Activated CD8-positive, alpha-beta memory T cell treated with anti-CD3 and anti-CD28 coated beads for 1 hour (primary cell): ENCODE measurements at places on chromosomes 5 and 9.

DNA sequence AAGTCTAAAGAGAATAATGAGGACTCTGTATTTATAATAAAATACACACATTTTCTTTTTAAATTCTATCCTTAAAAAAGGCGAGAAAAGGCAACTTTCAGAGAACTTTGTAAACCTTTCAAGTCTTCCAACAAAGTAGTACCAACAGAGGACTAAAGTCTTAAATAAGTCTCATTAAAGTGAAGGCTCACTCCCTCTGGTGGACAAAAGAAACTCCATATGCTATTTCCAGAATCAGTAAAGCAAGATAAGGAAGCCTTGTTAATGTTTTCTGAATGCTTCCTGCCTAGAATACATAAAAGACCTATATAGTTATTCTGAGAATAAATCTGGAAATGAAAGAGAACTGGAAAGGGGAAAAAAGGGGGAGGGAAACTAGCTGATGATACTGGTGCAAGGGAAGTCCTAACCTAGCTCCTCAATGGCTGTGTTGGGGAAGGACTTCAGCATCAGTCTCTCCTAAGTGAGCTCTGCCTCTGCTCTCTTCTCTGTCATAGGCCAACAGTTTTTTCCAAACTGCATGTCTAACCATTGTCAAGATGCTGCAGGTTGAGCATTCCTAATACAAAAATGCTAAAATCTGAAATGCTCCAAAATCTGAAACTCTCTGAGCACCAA, 7.2 kb downstream of the HMGCS1 start:
- DNase-seq: no peak

- DNase-seq: no peak
These were observed 7.3 kb downstream of the SH3RF2 start for GRCh38 chr5:145943674-145944121.

DNA sequence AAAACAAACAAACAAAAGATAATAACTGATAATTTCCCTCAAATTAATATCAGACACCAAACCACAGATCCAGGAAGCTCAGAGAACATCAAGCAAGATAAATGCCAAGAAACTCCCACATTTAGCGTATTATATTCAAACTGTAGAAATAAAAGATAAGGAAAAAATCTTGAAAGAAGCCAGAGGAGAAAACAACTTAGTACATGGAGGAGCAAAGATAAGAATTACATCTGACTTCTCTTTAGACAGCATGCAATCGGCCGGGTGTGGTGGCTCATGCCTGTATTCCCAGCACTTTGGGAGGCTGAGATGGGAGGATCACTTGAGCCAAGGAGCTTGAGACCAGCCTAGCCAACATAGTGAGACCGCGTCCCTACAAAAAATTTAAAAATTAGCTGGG, 17.2 kb upstream of the MLANA start:
- DNase-seq: no peak

DNA sequence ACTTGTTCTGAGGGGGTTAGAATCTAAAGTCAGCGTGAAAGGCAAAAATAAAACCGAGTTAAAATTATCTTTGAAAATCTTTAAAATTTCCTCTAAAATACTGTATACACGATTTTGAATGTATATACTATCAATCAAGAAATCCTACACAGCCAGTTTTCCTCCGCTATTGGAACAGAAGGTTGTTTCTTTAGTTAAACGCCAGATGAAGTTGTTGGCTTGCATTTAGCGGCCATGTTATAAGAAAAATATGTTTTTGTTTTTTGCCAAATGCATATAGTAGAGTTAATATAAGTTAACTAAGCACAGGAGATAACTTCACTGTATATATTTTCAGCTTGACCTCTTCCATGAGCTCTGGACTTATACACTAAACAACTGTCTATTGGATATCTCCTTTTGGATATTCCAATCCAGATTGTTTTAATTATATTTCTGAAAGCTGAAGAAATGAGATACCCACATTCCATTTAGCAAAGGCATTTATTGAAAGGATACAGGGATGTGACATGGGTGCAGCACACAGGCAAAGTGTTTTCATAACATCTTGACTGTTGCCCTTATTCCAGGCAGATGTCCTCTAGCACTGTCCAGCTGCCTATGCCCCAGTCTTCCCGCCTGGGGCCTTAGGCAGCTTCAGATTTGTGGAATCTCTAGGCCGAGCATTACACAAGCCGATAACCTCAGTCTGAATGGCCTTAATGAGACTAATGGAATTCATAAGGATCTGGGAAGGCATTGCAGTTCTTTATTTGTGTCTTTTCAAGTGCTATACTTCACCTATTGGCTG, 10.0 kb upstream of the ATG10 start:
- no peak for DNase-seq

GRCh38 chr5:79856456-79857055, 134.5 kb downstream of the MTX3 start:
- no peak for DNase-seq

DNA sequence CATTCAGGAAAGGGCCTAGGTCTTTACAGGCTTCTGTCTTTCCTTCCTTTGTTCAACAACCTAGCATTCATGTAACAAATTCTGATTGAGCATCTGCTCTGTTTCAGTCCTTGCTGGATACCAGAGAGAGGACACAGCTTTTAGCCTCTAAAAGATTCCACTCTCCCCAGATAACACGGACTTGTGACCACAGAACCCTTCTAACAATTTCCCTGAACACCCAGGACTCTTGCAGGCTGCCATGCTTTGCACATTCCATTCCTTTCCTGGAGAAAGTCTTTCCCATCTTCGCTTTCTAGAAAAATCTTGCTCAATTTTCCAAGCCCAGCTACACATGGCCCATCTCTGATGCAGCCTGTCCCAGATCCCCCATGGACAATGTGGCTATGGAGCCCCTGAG, 310.9 kb downstream of the ACTL7B start:
- no peak for DNase-seq

DNA sequence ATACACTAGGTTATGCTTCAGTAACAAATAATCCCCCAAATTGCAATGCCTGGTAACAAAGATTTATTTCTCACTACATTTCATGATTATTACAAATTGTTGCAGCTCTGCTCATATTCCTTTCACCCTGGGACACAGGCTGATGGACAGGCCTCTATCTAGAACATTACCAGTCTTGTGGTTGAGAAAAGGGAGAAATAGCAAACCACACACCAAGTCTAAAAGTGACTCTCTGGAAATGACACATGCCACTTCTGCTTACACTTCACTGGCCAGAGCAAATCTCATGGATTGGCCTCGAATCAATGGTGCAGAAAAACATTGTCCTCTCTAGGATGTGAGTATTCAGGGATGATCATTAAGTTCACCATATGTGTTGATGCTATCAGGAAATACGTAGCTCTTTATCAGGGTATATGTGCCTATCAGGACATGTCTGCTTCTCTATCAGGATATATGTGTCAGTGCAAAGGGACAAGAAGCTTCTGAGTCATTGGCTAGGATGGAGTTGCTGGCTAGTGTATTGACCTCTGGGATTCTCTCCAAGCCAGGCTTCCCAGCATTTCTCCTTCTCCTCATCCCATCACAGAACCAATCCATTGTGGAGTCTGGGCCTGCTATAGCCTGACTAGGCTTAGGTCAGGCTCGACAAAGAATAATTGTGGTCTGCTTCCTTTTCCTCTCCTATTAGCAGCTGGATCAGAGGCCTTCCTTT, 91.1 kb upstream of the CEP78 start:
- DNase-seq: no peak

DNA sequence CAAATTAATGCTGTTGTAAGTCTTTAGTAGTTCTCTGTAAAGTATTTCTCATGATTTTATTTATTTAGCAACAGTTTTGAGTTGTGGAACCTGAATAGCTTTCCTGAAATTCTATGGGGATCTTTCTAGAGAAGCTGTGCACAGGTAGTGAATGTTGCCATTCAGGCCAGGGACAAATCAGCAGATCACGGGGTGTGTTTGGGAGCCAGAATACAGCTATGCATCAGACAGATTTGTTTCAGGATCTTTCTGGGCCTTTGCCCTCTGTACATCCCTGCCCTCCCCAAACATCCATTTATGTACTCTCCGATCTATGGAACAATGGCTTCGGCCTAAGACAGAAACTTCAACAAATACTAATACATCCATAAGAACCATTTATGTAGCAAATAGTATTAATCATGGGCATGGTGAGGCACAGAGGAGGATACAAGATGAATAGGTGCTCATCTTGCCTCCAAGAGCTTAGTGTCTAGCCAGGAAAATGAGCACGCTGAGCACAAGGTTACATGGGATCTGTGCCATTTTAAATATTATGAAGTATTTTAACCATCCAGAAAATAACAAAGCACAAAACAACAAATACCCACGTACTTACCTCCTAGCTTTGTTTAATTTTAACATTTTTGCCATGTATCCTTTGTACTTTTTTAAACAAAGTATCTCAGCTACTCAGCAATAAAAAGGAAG, 13.1 kb downstream of the ARHGEF37 start:
- no peak for DNase-seq

- DNase-seq: no peak
These were observed 61.4 kb upstream of the TRIO start for GRCh38 chr5:14081791-14082190.

- no peak for DNase-seq
These were observed 4.1 kb upstream of the CDC20B start for GRCh38 chr5:55177078-55177477.

GRCh38 chr9:119956111-119956510, 586.9 kb upstream of the BRINP1 start:
- no peak for DNase-seq

- DNase-seq: no peak
These were observed 10.7 kb downstream of the GALNT10 start for GRCh38 chr5:154201108-154201769.

GRCh38 chr5:78771260-78772205, 123.0 kb upstream of the LHFPL2 start:
- no peak for DNase-seq

GRCh38 chr5:14109771-14110170, 33.4 kb upstream of the TRIO start:
- no peak for DNase-seq

DNA sequence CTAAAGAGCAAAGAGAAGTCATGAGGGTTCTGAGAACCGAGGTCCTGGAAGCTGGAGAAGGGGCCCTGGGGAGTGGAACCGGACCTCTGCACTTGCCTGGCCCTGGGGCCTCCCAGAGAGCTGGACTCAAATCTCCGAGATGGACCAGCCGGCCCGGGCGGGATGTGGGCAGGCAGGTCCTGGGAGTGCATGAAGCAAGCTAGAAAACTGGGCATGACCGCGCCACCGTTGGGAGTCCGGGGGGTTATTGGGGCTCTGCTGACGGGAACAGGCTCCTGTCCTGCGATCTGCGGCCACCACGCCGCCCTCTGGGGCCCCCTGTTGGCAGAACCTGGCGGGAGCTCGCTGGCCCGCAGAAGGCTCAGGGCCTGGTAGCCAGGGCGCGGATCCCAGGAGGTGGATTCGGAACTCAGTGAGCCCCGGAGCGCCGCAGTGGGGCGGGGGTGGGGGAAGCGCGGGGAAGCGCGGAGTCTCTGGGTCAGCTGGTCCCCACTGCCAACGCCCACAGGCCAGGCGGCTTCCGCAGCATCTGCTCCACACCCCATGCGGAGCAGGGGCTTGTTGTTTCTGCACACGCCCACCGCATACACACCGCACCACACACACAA, 150.6 kb downstream of the ERCC6L2 start:
- no peak for DNase-seq
